ENCODE measurements at places on chromosomes 5 and 9.

GRCh38 chr9:18906656-18907395 lies 126.2 kb downstream of the SAXO1 start:
- DNase-seq = no peak

GRCh38 chr5:94815313-94816039 lies 197.0 kb downstream of the SLF1 start:
- peak; percentile 86 for DNase-seq

DNA sequence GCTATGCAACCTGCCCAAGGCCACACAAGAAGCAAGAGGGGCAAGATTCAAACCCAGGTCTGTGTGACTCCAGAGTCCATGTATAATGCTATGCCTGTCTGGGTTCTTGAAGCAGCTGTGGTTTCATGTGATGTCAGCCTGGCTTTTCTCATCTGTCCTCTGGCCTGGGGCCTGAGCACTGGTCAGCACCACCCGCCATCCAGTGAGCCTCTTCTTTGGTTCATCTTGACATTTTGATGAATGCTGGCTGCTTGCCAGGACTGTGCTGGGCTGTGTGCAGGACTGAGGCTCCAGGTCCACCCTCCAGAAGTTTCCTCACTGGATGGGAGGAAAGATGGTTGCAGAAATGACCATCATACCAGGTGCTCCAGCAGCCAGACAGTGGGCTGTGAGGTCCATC lies 61.5 kb downstream of the TSTD2 start:
- DNase-seq = no peak

DNA sequence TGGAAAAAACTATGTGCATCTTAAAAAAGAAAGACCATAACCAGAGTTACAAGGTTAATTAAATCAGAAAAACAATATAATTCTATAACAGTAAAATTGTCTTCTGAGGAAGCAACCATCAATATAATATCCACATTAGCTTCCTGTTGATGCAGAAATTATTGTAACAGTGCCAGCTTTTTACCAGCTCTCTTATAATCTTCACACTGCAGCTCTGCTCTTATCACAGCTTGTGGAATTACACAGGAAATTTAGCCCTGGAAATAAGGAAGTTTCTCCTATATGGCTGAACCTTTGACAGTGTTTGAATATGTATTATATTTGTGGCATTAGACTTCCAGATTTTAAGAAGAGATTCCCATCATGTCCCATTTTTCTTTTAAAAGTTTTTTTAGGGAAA lies 49.1 kb upstream of the TEK start:
- DNase-seq = no peak

- no peak for DNase-seq
Observed at GRCh38 chr9:72467766-72468738, 53.4 kb upstream of the TMC1 start.

Measured in NCI-H146 (cell line).